ENCODE measurements at places on chromosomes 6 and 20.

- DNase-seq, result no peak
Observed at GRCh38 chr20:61185841-61186601, 66.0 kb upstream of the CDH4 start.

GRCh38 chr20:33993576-33994221 is at the start of gene RALY:
RALY (plus strand) TSS chr20:33993911; CDS start chr20:34072075, 78,164 bp downstream.
- DNase-seq, result peak; percentile 99

GRCh38 chr6:1057490-1058135 is 254.3 kb upstream of the FOXQ1 start:
- no peak for DNase-seq

DNA sequence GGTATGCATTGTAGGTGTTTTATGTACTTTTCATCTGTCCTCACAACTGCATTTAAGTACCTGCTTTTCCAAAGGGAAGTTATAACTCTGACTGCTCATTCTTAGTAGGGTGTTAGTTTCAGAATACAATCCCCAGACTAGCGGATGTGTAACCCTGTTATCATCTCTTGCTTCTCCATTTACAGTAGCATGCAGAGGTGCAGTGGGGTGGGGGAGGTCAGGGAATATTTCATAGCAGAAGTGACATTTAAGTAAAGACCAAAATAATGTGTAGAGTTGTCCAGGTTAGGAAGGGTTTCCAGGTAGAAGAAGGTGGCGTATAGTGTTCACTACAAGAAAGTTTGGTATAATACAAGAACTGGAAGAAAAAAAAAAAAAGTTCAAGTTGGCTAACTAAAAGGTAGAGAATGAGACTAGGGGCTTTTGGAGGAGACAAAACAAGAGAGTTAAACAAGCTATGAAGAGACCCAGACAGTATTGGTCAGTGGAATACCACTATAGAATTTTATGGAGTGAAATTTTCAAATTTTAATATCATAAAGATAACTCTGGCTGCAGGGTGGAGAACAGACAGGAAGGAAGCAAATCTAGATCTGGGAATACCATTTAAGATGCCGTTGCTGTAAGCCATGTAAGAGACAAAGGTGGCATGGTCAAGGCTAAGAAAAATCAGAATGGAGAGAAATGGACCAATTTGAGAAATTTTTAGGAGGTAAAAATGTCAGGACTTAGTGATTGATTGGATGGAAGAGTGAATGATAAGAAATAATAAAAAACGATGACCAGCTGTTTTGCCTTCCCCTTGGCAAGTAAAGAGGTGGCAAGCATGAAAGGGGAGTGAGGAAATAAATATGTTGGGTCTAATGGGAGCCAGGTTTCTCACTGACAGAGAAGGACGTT is 2.2 kb upstream of the AHI1 start:
- no peak for DNase-seq

GRCh38 chr20:8670893-8671215 is 398.0 kb upstream of the PLCB4 start:
- no peak for DNase-seq

Data from left colon (tissue), 2 donors.